Esophagus muscularis mucosa (tissue), 4 donors: ENCODE measurements at places on chromosomes 6 and 20.

DNA sequence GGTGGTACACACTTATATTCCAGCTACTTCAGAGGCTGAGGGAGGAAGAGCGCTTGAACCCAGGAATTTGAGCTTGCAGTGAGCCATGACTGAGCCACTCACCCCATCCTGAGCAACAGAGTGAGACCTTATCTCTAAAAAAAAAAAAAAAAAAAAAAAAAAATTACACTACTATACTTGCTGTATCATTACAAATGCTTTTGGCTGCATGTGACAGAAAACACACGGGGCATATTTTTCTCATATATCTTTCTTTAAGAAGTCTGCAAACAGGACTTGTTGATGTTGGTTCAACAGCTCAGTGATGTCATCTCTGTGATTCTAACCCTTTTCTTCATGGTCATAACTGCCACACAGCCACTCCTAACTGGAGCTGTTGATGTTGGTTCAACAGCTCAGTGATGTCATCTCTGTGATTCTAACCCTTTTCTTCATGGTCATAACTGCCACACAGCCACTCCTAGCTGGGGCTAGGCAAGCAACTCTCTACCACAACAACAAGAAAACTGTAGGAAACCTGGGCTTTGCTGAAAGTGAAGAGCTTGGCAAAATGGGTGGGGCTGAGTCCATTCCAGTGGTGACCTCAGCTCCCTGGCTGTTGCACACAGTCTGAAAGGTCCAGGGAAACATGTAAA is 19.8 kb downstream of the MTFR2 start:
- no peak for DNase-seq

DNA sequence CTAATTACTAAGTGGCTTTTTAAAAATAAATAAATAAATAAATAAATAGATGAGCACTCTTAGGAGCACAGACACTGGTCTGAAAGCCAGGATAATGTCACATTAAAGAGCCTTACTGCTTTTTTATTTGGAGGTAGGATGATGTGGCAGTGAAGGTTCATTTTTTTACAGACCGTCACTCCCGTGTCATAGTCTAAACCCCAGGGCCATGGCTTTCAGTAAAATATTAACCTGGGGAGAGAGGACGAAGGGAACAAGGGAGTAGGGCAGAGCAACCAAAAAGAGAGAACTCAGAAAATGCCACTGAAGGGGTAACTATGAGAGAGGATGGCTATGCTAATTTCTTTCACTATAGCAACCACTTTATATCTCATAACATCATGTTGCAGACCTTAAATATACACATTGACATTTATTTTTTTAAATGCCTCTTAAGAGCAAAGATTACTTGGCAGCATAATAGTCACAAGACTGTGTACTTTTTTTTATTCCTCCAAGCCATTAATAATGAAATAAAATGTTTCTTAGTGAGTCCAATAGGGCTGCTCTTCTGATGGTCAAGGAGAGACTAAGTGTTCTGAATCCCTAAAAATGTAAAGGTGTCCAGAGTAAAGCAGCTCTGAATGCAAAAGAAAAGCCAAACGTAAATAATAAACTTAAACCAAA is 100.9 kb upstream of the SIM1 start:
- no peak for DNase-seq

DNA sequence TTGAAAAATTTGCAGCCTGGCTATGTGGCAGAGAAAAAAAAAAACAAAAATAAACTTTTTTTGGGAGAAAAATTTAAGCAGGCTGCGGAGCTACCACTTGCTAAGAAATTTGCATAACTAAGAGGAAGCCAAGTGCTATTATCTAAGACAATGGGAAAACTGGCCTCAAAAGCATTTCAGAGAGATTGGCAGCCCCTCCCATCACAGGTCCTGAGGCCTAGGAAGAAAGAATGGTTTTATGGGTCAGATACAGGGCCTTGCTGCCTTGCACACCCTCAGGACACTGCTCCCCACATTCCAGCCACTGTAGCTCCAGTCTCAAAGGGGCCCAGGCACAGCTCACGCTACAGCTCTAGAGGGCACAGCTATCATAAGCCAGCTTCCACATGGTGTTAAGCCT is 777.9 kb downstream of the TENT5A start:
- DNase-seq, result no peak

DNA sequence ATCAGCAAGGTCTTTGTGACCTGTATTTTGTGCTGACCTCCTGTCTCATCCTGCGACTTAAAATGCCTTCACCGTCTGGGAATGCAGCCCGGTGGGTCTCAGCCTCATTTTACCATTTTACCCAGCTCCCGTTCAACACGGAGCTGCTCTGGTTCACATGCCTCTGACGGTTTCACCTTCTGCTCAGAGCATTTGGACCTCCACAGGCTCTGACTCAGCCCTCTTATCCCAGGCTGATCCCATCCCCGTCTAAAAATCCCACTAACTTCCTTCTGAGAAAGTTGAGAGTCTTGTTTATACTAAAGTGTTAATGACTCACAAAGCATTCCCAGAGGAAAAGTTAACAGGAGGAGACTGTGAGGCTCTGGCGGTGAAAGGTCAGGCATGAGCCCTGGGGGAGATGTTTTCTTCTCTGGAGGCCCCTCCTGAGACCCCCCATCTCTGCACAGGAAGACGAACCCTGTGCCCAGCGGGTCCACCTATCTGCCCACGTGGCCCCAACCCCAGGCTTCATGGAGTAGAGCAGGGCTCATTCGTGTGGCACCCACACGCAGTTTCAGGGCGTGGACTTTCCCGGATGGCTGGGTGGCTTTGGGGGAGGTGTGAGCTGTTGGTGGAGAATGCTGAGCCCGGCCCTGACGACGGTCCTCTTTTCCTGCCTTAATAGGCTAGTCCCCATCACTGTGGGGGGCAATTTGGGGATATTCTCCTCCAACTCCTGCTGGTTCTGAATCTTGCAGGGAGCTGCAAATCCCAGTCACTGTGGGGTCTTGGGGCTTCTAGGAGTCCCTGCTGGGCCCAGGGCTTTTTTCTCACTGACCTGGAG is 3.3 kb upstream of the BIRC7 start:
- DNase-seq, result no peak

GRCh38 chr6:132304891-132305305 is 96.4 kb downstream of the MOXD1 start:
- no peak for DNase-seq

GRCh38 chr6:65566117-65566516 is 140.9 kb downstream of the EYS start:
- DNase-seq, result no peak

- DNase-seq, result no peak
These were observed 240.6 kb downstream of the MEI4 start for GRCh38 chr6:77893391-77893790.

DNA sequence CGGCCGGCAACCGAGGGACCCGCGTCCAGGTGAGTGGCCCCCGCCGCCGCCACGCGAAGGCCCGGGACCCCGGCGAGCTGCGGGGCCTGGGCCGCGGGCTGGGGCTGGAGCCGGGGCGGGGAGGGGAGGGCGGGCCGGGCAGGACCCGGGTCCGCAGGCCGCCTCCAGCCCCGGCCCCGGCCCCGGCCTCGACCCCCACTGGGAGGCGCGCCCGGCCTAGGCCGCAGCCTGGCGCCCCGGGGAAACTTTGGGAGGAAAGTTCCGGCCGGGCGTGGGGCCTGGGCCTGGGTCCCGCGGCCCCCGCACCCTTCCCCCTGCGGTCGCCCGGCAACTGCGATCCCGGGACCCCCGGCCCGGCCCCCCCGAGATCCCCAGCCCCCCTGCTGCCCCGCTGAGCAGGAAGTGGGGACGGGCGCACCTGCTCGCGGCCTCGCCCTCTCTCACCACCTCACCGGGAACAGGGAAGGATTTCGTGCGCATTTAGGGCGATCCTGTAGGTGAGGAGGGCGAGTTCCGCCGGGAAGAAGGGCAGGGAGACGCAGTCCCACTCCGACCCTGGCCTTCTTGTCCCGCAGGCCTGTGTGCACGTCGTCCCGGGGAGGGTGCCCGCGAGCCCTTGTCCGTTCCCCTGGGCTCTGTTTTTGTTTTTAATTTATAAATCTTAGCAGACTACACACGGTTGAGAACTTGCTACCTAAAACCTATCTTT is 402 bp downstream of the OSBPL2 start:
- DNase-seq, result no peak
